ENCODE measurements at places on chromosomes 1 and 21.

DNA sequence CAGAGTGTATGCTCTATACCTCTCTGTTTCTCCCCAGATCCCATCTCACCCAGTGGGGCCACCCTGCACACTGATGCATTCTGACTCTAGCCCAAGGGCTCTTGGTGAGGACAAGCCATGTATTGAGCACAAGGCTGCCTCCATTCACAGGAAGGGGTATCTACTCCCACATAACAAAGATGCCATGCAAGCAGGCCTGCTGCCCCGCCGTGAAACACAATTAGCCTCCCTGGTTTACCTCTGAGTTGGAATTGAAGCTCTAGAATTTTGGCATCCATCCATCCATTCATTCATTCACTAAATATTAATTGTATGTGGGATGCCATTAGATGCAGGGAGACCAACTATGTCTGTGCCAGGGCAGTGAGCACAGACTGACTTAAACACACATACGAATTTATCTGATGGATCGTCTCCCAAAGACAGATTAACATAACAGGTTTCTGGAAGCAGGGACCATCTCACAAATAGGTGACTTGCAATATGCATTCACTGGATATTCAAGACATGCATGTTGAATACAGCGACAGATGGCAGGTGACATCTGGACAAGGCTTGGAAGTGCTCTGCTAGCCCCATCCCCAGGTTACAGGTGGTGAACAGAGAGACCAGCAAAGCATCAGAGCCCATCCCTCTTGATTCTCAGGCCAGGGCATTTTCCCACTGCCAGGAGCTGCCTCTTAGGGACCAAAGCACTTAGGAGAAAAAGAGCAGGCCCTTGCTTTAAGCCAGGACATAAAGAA lies 34.3 kb downstream of the TRABD2B start:
- DNase-seq: no peak

GRCh38 chr1:228748431-228748830 lies 13.2 kb downstream of the RHOU start:
- peak; percentile 12 for DNase-seq

GRCh38 chr1:60765204-60765603 lies 317.2 kb upstream of the NFIA start:
- DNase-seq: no peak

DNA sequence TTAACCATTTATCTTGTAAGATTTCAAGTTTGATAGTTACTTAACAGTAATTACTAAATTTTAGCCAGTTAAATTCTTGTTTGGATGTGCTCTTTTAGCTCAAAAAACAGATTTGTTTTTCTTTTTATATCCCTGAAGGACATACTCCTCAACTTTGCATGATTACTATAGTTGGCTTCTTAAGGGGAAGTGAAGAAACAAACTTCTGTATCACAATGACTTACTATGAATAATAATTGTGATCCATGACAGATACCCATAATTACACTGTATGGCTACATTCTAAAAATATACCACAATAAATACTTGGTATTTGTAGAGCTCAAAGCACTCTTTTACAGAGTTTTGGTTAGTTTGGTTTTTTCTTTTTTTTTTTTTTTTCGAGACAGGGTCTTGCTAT lies 55.8 kb downstream of the IARS2 start:
- no peak for DNase-seq

DNA sequence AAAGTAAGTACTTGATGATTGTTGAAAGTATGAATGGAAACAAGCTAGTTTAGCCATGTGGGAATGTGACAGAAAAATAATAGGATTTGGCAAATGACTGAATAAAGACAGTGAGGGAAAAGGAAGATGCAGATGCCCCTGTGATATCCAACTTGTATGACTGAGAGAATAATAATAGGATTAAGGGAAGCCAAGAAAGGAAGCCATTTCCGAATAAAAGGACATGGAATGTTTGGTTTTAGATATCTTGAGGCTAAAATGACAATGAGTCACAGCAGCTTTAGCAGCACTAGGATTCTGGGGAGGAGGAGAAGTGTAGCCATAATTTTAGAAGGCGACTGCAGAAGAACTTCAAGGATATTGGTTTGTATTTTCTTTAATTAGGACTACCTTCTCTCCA lies 109.2 kb downstream of the TTLL7 start:
- no peak for DNase-seq

DNA sequence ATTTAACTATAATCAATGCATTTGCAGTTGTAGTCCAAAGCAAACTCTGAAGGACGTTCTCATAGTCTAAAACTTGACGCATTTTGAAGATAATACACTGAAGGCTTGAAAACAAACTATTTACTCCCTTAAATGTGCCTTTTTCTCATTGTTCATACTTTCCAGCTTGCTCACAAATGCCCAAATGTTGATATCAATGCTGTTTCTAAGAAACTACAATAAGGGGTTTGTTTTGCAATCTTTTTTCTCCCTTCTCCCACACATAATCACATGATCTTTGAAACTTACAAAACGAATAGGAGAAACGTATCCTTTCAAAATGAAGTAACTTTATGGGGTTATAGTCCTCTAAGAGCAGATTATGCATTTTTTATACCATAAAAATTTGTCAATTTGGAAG lies 508.7 kb downstream of the DPYD start:
- no peak for DNase-seq

DNA sequence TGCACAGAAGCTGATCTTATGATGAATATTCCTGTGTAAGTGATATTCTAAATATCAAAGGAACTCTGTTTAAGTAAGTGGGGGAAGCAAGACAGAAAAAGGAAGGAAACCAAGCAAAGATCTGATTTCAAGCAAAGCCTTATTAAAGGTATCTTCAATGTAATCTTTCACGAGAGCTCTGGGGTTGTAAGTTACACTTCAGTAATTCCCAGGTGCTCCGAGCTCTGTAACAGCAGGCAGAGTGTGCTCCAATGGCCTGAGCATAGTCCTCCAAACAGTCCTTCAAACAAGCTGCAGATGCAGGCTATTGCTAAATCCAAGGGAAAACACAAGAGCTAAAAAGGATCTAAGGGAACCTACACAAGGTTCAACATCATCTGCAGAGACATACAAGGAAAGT lies 949.7 kb upstream of the TMPRSS15 start:
- no peak for DNase-seq

DNA sequence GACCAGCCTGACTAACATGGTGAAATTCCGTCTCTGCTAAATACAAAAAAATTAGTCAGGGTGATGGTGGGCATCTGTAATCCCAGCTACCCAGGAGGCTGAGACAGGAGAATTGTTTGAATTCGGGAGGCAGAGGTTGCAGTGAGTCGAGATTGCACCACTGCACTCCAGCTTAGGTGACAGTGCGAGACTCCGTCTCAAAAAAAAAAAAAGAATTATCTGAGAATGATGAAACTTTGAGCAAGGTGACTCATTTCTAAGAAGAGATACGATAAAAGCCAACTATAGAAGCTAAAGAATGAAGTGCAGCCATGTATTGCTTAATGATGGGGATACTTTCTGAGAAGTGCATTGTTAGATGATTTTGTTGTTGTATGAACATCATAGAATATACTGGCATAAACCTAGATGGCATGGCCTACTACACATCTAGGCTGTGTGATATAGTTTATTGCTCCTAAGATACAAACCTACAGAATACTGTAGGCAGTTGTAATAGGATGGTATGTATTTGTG lies 64.7 kb downstream of the SNRPE start:
- DNase-seq: no peak

DNA sequence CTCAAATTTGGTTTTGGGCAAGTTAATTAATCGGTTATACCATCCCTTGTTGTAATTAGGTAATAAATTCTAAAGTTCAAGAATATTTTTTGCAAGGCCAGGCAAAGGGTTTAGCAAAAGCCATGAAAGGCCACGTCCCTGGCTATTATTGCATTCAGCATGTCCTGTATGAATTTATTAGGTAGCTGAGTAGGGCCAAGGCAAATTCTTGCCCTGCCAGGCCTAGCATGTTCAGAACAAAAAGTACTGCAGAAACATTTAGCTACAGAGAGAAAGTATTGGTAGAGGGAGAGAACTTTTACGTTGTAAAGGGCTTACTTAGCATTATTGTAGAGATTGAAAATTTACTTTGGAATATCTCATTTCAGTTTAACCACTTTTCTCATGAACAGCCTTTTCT lies 94.4 kb downstream of the PATJ start:
- DNase-seq: no peak

DNA sequence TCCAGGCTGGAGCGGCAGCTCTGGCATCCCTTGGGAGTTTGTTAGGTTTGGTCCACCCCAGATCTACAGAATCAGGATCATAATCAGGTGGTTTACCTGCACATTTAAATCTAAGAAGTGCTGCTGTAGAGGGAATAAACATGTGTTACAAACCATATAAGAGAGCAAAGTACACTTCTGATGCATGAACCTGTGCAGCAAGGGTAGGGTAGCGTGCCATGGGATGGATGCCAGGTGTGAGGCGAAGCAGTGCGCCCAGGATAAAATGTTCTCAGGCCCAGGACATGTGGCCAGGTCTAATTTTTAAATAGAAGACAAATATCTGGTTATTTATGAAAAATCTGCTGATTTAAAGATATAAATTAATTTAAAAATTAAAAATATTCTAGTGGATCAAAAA lies 308.8 kb upstream of the USP24 start:
- DNase-seq: no peak

DNA sequence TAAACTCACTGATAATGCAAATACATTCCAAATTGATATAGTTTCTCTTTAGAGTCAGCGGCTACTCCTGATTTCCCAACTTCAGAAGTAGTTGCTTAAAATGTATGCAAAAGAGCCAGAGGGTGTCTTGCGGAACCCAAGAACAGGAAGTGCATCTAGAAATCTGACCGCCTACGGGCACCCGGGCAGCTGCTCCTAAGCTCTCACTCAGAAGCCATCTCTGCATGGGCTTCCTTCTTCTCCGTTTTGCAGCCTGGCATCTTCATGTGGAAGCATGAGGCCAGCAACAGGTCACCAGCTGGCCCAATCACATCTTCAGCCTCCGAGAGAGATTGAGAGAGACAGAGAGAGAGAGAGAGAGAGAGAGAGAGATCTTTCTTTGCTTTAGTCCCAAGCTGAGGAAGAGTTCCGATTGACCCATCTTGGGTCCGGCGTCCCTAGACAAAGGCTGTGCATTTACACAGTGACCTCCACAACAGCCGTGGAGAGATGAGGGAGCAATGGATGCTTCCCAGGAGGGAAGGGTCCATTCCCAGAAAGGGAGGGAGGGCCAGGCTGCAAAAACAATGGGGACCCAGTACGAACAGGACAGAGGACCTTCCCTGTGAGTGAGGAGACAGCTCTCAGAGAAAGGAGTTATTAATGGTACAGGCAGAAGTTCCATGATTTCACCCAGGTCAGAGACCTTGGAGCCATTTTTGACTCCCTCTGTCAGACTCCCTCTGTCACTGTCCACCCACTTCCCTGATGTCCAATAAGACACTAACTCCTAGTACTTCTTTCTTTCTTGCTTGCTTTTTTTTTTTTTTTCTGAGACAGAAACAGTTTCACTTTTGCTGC lies 28.2 kb upstream of the SLC30A1 start:
- no peak for DNase-seq

DNA sequence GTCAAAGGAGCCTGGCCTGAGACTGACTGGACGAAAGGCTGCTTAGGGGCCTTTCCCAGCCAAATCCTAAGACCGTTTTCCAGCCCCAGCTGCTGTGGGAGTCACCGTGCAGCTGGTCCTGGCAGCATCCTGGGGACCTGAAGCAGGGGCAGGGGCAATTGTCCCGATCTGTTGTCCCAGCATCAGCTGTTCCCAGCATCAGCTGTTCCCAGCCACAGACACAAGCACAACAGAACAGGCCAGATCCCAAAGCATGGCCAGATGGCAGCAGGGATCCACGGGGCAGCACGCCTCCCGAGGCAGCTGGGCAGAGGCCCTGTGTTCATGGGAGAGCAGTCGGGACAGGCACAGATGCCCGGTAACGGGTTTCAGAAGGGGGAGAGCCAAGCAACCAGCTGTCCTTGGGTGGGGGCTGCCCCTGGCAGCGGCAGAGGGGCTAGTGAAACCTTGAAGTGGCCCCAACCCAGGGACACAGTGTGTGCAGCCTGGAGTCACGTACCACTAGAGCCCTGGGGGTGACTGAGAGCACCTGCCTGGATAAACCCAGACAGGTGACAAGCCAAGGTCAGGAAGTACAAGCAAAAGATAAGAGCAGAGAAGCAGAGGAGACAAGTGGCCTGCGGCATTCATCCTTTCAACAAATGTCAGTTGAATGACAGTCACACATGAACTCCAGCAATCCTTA lies 13.3 kb downstream of the CELA2B start:
- no peak for DNase-seq

DNA sequence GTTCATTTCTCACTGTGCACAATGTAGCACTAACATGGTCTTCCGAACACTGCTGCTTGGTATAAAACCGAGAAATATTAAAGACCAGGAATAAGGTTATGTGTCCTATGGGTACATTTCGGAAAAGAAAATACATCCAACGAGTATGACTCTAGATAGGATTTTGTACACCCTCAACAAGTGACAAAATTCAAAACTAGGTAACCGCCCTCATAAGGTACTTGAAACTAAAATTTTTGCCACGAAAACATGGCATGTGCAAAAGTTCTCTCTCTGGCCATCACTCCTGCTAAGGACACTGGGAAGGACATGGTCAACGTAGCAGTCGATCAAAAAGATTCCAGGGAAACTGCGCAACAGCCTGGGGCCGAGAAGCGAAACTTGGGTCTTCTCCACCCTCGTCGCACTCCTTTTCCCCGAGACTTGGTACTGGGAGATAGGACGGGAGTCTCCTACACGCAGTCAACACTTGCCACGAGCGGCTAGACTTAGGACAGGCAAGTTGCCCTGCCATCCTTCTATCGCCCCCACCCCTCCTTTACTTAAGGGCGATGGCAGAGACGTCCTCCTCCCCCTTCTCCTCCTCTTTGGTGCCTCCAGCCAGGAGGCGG lies 338 bp upstream of the TOR1AIP1 start:
- DNase-seq: no peak

DNA sequence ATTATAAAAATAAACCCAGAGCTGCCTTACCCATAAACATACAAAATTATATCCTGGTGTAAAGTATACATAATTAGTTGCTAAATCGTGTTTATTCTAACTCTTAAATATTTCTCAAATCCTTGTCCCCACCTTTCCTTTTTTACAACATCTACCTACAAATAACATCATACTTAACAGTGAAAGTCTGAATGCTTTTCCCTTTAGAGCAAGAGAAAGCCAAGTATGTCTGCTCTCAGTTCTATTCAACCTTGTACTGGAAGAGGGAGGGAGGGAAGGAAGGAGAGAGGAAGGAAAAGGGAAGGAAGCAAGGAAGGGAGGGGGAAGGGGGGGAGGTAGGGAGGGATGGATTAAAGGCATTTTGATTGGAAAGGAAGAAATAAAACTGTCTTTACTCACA lies 14.6 kb downstream of the DOCK7 start:
- no peak for DNase-seq

- DNase-seq: no peak
Measured at GRCh38 chr1:163985700-163986099, 573.3 kb upstream of the PBX1 start.

All from T-helper 2 cell (primary cell).